Activated CD8-positive, alpha-beta T cell treated with anti-CD3 and anti-CD28 coated beads, Interleukin-2, amount 10 ng/mL, durations not matched to agents 7 days and 5 days (primary cell): ENCODE measurements at places on chromosomes 16 and 17. TPM values are rescaled to one million over a fixed set of nuclear protein-coding genes. Genes with fewer than 3 reads are reported as not detected.
A peak's percentile ranks its signal among the peaks of the same experiment; 100 is the strongest.

The CCT6B gene
- 0.83 TPM for total RNA-seq

The RPUSD1 gene
- 30.1 TPM for total RNA-seq

The MAF gene
- 4.3 TPM for total RNA-seq

The ITGAX gene
- total RNA-seq, result 22.7 TPM

The SULT1A3 gene
- 32.8 TPM for total RNA-seq

The KRT33B gene
- total RNA-seq, result not detected

The RDM1 gene
- total RNA-seq, result 13.9 TPM

The FGF11 gene
- total RNA-seq, result 16.6 TPM

The CMTM2 gene
- total RNA-seq, result 0.68 TPM

GRCh38 chr16:68754084-68754792 lies 17.1 kb downstream of the CDH1 start:
- H3K4me3 ChIP-seq, result no peak overlapping the region
- no peak overlapping the region for H3K27ac ChIP-seq
- no peaks in the 10 kb centered on the region for H3K36me3 ChIP-seq
- H3K4me1 ChIP-seq, result peaks cover 46% of the 10 kb centered on the region
- no peak for DNase-seq

DNA sequence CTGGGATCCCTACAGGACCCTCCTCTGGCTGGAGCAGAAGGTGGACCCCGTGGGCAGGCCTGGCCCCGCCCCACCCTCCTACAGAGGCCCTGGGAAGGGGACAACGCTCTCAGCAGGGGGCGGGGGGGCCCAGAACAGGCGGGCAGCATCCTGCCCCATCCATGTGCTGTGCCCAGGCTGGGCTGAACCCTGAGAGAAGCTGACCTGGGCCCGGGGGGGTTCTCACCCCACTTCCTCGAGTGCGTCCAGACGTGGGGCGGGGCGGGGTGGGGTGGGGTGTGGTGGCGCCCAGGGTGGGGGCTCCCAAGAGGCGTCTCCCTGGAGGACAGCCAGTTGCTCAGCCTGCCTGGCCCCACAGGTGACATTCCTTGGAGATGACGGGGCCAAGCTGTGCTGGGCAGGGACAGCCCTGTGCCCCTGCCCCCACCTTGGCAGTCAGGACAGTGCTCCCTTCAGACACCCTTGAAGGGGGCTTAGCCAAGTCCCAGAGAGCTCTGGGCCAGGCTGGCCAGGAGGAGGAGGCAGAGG lies 390 bp upstream of the UNC13D start:
- H3K4me1 ChIP-seq, result peaks cover 37% of the 10 kb centered on the region
- peaks cover 47% of the 10 kb centered on the region for H3K36me3 ChIP-seq
- peak overlapping the region; percentile 91 for H3K4me3 ChIP-seq
- peak overlapping the region; percentile 97 for H3K27ac ChIP-seq
- DNase-seq, result no peak
- no peaks in the 10 kb centered on the region for H3K27me3 ChIP-seq

DNA sequence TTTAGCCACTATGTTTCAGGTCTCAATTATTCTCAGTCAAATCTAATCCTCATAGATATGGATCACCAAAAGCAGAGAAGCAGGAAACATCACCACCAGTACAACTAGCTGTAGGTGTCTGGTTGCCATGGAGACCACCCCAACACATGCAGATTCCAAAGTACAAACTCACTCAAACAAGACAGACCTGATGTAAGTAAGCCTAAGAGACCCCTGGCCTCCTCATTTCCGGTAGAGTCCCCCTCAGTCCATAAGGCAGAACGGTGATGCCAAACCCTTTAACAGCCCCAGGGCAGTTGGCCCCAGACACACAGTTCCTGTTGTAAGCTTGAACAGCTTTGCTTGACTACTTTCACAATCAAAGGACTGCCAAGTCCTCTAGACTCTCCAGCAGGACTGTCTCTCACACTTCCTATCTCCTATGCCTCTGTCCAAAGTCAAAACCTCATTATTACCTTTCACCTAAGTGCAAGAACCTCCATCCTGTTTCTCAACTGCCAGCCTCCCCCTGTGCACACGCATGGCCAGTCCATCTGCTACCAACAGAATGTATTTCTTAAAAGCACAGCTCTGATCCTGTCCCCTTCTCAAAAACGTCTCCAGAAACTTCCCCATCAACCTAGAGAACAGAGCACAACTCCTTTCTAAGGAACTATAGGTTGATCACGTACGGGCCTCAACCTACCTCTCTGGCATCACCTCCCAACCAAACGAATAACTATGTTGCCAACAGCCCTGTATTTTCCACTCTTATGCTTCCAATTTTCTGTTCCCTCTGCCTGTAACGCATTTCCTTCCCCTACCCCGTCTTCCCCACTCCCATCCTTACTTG lies 23.9 kb downstream of the SLC39A11 start:
- H3K4me1 ChIP-seq, result peaks cover 3% of the 10 kb centered on the region
- H3K36me3 ChIP-seq, result peaks cover 7% of the 10 kb centered on the region
- no peak for DNase-seq
- no peak overlapping the region for H3K27ac ChIP-seq
- H3K27me3 ChIP-seq, result no peaks in the 10 kb centered on the region

DNA sequence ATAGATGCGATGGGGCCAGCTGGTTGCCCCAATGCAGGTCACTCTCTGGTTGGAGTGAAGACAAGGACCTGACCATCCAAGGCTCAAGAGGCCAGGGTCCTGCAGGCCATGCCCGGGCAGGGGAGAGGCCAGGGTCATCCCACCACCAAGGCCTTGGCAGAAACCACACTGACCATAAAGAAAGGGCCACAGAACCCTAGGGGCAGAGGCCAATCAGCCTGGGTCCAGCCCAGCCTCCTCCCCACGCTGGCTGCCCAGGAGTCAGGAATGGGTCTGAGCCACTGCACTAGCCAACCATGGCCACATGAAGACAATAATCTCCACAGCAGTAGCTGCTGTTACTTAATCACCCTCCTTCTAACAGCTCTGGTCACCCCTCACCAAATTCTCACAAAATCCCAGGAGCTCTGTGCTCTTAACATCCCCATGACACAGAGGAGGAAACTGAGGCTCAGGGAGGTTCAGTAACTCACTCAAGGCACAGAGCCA lies 10.2 kb upstream of the BCAR1 start:
- H3K4me3 ChIP-seq, result no peak overlapping the region
- no peak for DNase-seq
- no peaks in the 10 kb centered on the region for H3K36me3 ChIP-seq
- H3K27me3 ChIP-seq, result peaks cover 55% of the 10 kb centered on the region
- H3K27ac ChIP-seq, result no peak overlapping the region

- no peak for DNase-seq
- no peaks in the 10 kb centered on the region for H3K4me1 ChIP-seq
- H3K27ac ChIP-seq, result no peak overlapping the region
- H3K36me3 ChIP-seq, result no peaks in the 10 kb centered on the region
These were observed 154.3 kb upstream of the MED13 start for GRCh38 chr17:62219221-62219899.

GRCh38 chr16:50449800-50450199 lies 81.0 kb upstream of the BRD7 start:
- no peaks in the 10 kb centered on the region for H3K36me3 ChIP-seq
- DNase-seq, result no peak
- no peak overlapping the region for H3K27ac ChIP-seq

DNA sequence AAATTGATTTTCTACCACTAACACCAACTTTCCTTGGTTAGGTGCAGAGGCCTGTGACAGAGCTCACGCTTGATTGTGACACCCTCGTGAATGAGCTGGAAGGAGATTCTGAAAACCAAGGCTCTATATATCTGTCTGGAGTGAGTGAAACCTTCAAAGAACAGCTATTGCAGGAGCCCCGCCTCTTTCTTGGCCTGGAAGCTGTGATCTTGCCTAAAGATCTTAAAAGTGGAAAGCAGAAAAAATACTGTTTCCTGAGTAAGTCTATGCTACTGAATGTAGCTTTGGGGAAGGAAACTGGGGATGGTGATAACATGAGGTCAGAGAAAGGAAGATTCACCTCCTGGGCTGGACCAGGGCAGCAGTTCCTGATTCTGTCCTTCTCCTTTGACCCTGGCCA lies 38.3 kb downstream of the REXO5 start:
- no peaks in the 10 kb centered on the region for H3K27me3 ChIP-seq
- H3K27ac ChIP-seq, result peak overlapping the region; percentile 60
- peaks cover 45% of the 10 kb centered on the region for H3K4me1 ChIP-seq
- DNase-seq, result no peak
- no peak overlapping the region for H3K4me3 ChIP-seq
- H3K36me3 ChIP-seq, result peaks cover 46% of the 10 kb centered on the region

DNA sequence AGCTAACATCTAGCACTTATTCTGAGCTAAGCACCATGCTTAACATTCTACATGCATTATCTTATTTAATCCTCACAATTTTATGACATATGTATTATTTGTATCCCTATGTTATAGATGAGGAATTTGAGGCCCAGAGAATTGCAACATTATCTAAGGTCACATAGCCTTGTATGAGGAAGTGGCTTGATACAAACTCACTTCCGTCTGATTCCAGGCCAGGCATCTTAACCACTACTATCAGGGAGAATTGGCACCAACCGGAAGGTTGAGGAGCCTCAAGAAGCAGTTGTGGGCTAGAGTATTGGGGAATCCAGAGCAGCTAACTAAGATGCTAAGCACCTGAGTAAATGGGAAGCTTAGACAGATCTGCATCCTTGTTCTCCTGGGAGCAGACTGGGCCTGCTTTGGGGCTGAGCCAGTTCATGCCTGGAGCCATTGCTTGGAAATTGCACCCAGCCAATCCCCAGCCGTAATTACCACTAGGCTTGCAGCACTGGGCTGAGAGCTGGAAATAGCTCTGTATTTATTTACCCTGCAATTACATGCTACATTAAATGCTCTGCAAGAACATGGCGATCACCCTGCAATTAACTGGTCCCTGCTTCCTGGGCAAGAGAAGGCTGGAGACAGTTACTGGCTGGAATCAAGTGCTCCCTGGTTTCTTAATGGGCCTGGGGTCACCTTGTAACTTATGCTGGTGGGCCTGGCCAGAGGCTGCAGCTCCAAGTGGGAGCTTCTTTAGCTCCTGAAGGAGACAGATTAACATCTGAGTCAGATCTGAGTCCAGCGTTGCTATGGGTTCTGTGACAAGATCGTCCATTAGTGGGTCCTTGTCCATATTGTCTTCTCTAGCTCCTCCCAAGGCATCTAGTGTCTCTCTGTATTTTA lies 273.1 kb upstream of the CCL2 start:
- H3K4me1 ChIP-seq, result no peaks in the 10 kb centered on the region
- H3K4me3 ChIP-seq, result no peak overlapping the region
- no peak overlapping the region for H3K27ac ChIP-seq
- H3K36me3 ChIP-seq, result no peaks in the 10 kb centered on the region
- peaks cover 9% of the 10 kb centered on the region for H3K27me3 ChIP-seq

- no peak for DNase-seq
- H3K27me3 ChIP-seq, result no peaks in the 10 kb centered on the region
- no peak overlapping the region for H3K4me3 ChIP-seq
- H3K4me1 ChIP-seq, result no peaks in the 10 kb centered on the region
- H3K36me3 ChIP-seq, result peaks cover 14% of the 10 kb centered on the region
These were observed 53.5 kb downstream of the WDR59 start for GRCh38 chr16:74931445-74931844.

- peaks cover 24% of the 10 kb centered on the region for H3K36me3 ChIP-seq
- peaks cover 35% of the 10 kb centered on the region for H3K4me1 ChIP-seq
- no peak overlapping the region for H3K4me3 ChIP-seq
- H3K27ac ChIP-seq, result no peak overlapping the region
These were observed 14.4 kb downstream of the AXIN1 start for GRCh38 chr16:337975-338575.

DNA sequence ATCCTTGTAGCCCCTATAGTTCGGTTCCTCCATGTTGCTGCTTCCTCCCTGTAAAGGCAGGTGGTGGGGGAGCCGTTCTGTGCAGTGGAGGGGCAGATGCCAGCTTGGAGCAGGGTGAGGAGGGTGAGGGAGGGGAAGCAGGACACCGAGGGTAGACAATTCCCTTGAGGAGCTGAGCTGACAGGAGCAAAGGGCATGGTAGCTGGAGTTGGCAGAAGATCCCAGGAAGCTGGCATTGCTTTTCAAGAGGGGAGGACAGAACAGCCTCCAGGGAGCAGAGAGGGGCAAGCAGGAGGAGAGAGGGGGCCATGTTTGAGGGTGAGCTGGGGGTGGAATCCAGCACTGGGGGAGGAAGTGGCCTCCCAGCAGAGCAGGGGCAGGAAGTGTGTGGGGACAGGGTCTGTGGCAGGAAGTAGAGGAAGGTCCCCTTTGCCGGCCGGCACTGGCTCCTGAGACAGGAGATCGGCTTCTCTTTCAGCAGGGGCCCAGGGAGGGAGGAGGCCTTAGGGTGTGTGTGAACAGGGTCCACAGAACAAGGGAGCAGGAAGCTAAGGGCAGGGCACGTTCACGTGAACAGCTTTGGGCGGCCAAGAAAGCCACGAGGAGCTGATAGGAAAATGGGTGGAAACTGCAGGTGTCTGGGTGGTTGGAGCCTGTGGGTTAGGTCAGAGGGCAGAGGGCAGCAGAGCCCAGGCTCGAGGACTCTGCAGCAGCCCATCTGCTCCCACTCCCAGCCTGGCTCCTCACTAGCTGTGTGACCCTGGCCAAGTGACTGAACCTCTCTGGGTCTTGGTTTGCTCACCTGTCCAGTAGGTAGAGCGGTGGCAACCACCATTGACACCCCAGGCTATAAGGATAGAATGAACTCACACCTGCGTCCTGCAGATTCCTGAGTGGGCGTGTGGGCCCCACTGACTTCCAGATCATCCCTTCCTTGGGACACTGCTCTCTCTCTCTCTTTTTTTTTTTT lies 17.5 kb upstream of the SPNS2 start:
- no peaks in the 10 kb centered on the region for H3K27me3 ChIP-seq
- H3K4me1 ChIP-seq, result peaks cover 62% of the 10 kb centered on the region
- peaks cover 21% of the 10 kb centered on the region for H3K36me3 ChIP-seq
- H3K4me3 ChIP-seq, result peak overlapping the region; percentile 71
- peak; percentile 83 for DNase-seq

GRCh38 chr17:82296511-82297279 lies 20.7 kb downstream of the CD7 start:
- no peak for DNase-seq
- peak overlapping the region; percentile 88 for H3K4me3 ChIP-seq
- H3K27me3 ChIP-seq, result no peaks in the 10 kb centered on the region
- H3K36me3 ChIP-seq, result peaks cover 5% of the 10 kb centered on the region

GRCh38 chr17:44212507-44213402 lies 6.7 kb downstream of the UBTF start:
- H3K27ac ChIP-seq, result peak overlapping the region; percentile 85
- H3K4me3 ChIP-seq, result no peak overlapping the region
- no peaks in the 10 kb centered on the region for H3K27me3 ChIP-seq
- peaks cover 73% of the 10 kb centered on the region for H3K4me1 ChIP-seq
- peaks cover 78% of the 10 kb centered on the region for H3K36me3 ChIP-seq
- DNase-seq, result no peak

DNA sequence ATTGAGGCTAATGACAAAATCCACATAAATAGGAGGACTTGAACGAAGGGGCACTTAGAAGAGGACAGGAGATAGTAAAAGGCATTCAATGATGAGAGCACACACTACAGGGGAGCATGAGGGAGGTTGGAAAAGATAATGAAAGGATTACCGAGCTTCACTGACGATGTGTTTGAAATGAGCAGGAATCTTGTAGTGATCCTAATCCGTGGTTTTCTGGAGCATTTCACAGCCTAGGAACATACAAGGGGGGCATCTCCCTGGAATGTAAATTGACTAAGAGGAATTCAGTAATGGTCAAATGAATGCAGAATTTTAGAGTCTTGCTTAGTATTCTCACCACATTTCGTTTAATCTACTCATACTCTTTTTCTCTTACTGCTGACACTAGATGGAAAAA lies 5.2 kb downstream of the ATMIN start:
- peaks cover 56% of the 10 kb centered on the region for H3K36me3 ChIP-seq
- H3K27me3 ChIP-seq, result no peaks in the 10 kb centered on the region
- H3K4me3 ChIP-seq, result no peak overlapping the region

- H3K27me3 ChIP-seq, result no peaks in the 10 kb centered on the region
- H3K27ac ChIP-seq, result no peak overlapping the region
- H3K4me1 ChIP-seq, result peaks cover 25% of the 10 kb centered on the region
- H3K4me3 ChIP-seq, result no peak overlapping the region
These were observed 26.0 kb upstream of the C16orf95 start for GRCh38 chr16:87342978-87343752.

GRCh38 chr16:3638916-3639644 lies 15.4 kb upstream of the DNASE1 start:
- H3K4me3 ChIP-seq, result no peak overlapping the region
- H3K27me3 ChIP-seq, result no peaks in the 10 kb centered on the region
- H3K4me1 ChIP-seq, result peaks cover 19% of the 10 kb centered on the region
